ENCODE measurements at places on chromosomes 12 and 14.
A peak's percentile ranks its signal among the peaks of the same experiment; 100 is the strongest.

DNA sequence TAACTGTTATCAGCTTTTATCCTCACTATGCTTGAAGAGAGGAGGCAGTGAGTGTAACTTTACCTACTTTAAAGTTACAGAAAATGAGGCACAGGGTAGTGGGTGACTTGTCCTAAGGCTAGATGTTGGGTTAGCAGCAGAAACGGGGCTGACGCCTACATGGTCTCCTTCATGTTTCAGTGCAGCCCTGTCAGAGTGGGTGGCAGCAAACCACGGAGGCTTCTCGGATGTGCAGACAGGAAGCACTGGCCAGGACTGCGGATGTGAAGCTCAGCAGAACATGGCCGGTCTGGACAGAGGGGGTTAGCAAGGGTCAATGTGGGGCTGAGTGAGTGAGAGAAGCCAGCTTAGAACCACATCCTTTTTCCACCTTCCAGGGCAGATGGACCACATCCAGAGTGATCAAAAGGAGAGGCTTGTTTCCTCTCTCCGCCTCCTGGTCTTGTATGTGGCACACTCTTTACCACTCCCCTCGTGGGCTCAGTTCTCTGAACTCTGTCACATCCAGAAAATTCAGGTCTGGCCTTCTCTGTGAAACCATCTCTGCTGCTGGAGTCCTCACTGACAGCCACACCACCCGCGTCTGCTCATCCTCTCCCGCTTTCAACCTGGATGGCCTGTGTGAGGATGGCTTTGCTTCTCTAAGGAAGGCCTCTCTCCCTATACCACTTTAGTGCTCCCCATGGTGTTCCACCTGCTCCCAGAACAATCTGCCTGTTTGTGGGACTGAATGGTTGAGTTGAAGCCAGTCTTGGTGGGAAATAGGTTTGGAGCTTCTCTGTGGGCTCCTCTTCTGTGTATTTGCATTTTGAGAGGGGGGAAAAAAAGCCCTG lies 14.1 kb downstream of the SUSD6 start:
- DNase-seq, result peak; percentile 46

DNA sequence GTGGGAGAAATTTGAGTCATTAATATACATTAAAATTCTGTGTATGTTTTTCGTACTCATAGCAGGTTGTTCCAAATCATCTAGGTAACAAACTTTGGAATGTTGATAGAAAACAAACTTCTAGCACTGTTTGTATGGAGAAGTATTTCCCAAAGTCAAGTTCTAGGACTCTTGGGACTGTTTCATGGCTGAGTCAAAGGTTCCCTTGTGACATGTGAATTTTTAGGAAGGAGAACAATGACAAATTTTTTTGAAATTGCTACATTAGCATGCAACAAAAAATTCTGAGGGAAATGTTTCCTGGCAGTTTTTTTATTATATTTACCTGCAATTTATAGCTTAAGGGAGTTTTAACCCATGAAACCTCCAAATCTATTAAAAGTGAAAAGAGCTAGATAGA lies 73.8 kb downstream of the RASSF8 start:
- DNase-seq, result no peak

DNA sequence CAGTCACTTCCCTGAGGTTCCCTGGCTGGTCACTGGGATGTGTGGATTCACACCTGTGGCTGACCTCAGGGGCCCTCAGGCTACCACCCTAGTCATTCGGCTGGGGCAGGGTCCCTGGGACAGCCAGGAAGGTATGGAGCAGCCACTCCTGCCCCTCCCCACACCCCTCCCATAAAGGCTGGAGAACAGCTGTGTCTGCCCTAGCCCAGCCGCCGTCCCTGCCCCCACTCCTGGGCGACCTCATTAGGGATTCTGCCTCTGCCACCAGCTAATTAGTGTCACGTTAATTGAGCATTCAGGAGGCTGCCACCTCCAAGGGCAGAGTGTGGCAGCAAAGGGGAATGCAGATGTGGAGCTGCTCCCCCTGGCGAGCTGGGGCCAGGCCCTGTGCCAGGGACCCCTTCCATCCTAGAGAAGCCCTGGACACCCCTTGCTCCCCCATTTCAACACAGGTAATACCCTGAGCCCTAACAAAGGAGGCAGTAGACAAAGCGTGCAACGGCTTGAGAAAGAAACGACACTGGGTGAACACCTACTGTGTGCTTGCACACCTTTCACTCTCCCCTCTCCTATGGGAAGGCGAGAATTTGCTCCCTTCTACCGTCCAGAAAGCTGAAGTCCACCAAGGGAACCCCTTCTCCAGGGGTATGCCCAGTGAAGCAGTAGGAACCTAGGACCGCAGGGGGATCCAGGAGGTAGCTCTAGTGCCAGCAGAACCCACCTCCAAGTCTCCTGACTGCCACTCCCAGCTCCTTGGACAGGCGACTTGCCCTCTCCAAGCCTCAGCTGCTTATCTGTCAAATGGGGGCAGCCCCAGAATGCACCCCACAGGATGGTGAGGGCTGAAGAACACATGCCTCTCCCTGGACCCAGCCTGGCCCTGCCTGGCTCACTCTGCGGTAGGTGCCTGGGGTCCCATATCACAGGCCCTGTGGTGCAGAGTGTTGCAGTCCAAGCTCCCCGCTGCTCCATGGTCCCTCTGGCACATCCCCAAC lies 45.1 kb downstream of the FAM222A start:
- DNase-seq, result peak; percentile 28

DNA sequence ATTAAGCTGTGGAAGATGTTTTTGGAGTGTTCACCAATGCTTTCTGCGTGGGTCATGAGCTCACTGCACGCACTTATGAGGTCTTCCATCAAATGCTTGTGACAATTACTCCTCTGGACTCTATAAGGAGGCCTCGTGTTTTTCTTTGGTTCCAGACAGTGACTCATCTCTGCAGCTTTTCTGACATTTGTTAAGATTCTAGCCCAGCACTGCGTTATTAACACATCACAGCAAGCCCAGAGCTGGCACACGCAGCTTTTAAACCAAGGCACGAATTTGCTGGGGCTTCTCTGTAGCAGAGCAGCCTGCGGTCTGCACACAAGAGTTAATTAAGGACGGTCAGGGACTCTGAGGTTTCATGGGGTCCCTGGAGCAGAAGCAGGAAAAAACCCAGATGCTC lies 16.9 kb downstream of the MEG3 start:
- no peak for DNase-seq

GRCh38 chr14:65813760-65814384 lies 401.3 kb downstream of the FUT8 start:
- no peak for DNase-seq

DNA sequence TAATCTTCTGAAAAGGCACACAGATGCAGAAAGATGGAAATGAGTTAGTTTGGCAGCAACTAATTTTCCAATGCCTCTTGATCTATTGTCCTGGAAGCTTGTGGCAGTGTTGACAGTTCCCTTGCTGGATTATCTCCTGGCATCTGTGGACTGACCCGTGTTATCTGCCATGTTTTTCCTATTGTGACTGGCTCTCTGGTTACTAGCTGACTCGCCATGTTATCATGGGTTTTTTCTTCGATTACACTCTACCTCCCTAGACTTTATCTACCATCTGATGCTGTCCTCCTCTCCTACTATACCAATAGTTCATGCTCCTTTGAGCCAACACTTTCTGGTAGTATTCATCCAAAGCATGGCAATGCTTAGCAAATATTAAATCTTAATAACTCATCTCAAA lies 63.3 kb upstream of the FLRT2 start:
- no peak for DNase-seq

DNA sequence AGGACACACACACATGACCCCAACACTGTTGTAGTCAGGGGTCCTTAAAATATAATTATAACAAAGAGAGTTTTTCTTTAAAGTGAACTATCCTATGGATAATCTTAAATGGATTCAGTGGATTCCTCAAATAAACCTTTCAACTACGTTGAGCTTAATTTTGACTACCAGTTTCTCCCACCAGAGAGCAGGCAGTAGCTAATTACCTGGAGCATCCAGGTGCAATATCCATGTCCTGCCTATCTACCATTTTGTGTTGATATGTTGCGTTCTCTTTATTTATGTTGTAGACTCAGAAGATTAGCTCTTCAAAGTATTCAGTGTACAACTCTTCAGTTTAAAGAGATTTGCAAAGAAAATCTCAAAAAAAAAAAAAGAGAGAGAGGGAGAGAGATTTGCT lies 127.2 kb upstream of the GZMB start:
- no peak for DNase-seq

GRCh38 chr14:31307618-31308017 lies 100.0 kb upstream of the HECTD1 start:
- no peak for DNase-seq

All from head of caudate nucleus (tissue), 42 donors.